ENCODE measurements at places on chromosomes 2 and 18.

GRCh38 chr2:56656826-56657225, 473.0 kb downstream of the CCDC85A start:
- no peak for DNase-seq

DNA sequence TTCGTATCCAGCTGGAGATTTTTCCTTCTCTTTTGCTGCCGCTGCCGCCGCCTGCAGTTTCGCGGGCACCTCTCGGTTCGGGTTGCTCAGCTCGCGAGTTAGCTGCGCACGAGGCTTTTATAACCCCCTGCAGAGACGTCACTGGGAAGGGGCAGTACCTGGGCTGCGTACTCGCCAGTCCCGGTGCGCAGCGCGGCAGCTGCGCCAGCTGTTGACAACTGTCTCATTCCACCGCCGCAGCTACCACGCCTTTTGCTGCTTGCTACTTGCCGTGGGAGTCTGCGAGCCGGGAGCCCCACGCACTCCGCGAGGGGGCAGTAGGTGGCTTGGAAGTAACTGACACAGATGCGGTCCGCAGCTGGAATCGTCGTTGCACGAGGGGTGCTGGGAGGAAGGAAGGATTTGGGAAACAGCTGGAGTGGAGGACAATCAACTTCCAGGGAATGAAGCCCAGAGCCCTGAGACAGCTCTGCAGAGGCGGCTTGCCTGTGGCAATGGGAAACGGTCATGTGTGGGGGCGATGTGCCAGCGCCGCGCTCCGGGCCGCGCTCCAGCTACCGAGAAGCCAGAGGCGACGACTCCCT, at the start of gene TACR1:
TACR1 (minus strand) TSS at position 93 of the 584 bp plus-strand sequence. CDS start 586 bp downstream, outside the sequence.
- no peak for DNase-seq

GRCh38 chr2:54891909-54892308, 158.3 kb downstream of the RTN4 start:
- no peak for DNase-seq

DNA sequence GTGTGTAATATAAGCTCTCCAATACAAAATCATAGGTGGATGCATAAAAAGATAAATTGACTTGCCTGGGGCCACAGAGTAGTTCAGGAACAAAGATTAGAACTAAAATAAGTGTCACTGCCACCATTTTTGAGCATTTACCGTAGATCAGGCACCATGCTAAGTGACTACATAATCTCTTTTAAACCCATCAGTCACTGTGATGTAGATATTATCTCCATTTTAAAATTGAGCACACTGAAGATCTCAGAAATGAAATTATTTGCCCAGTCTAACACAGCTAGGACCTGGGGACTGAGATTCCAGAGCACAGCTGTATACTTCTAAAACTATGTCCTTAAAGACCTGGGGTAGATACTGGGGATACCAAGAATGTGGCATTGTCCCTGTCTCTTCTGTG, 737.3 kb downstream of the CNTNAP5 start:
- no peak for DNase-seq

- no peak for DNase-seq
These were observed 77.7 kb upstream of the FBXO11 start for GRCh38 chr2:47984041-47984440.

GRCh38 chr2:26623541-26624495, 17.3 kb downstream of the CIB4 start:
- no peak for DNase-seq

- DNase-seq = no peak
These were observed 36.2 kb downstream of the RPL37A start for GRCh38 chr2:216534809-216535208.

DNA sequence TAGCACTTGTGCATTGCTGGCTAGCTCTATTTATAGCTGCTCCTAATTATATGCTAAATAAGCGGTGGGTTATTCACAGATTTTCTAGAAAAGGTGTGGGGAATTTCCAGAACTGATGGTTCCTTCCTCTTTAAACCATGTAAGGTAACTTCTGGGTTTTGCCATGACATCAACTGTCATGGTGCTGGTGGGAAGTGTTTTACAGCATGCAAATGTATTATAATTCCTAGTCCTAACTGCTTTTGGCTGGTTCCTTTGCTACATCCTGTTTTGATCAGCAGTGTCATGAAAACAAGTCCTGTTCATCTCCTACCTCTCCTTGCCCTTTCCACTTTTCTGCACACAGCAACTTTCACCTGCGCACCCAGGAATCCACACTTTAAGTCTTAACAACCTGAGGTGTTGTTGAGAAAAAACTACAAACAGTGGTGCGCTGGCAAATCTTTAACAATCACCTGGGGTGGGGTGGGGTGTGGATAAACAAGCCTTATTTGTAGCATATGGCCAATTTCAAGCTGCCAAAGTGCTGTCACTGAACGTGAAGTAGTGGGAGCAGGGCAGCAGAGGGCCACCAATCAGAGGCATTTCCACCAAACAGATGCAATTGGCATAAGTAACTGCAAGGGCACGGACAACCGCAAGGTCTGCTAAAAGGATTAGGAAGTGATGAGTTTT, 33.4 kb upstream of the SKOR2 start:
- DNase-seq = no peak

DNA sequence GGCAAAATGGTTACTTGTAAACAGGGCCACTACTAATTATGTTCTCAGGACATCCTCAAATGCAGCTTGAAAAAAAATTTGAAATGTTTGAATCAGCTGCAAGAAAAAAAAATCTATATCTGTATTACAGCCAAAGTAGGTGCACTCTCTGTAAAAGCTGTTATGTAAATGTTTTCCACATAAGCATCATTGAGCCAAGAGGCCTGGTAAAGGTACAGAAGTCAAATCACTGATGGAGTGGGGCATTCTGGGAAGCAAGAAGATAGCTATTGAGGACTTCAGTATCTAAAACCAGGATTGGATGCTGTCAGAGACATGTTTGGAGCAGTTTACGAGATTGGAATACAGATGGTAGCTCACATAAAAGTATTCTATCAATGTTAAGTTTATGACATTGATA, 80.3 kb downstream of the MAPRE2 start:
- no peak for DNase-seq

- DNase-seq = no peak
These were observed 9.8 kb downstream of the RBFA start for GRCh38 chr18:80044072-80044471.

DNA sequence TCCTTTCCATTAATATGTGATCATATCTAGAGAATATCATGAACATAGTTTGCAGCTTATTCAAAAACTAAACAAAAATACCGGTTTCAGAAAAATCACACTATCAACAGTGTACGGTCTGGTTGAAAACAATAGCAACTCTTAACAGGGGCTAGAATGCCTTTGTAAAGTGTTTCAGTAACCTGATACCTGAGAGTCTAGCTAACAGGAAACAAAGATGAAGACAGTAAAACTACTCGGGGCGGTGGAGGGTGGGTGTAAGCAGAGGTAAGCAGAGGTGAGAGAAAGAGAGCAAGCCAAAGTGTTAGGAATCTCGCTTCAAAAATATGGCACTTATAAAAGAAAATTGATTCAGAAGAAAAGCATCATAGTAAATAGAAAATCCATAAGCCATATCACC, 109.0 kb upstream of the RGPD4 start:
- no peak for DNase-seq

- DNase-seq = no peak
These were observed 60.8 kb downstream of the CEP192 start for GRCh38 chr18:13051950-13052349.

DNA sequence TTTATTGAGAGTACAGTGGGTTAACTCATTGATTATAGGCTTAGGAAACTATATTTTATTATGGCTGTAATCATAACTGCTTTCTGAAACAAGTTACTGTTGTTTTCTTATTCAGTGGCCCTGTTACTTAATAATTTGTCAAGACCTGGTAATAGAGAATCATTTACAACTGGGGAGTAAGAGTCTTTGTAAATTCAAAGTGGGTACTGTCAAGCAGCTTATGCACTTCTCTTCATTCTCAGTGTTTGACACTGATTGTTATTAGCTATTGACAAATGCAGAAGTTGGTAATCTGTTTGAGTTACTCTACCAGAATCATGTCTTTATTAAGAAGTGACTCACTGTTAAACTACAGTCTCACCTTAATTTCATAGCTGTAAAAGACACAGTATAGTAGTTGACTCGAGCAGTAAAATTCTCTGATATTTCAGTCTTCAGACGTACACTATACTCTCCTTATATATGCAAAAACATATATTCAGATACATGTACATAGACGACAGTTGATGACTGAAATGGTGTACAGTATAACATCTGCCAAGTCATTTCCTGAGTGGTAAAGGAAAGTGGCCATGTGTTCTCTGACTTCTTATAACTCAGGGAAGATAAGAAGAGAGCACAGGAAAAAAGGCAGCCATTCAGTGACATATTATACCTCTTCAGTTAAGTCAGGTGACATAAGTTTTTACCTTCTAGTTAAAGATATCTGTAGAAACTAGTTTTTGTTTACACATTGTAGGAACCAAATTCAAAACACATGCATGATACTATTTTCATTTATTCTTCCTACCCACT, 36.0 kb upstream of the TTC27 start:
- no peak for DNase-seq

- DNase-seq = peak; percentile 68
These were observed at the start of gene TTC39C for GRCh38 chr18:24014062-24014985. TSS of gene TTC39C (plus strand) at chr18:24014754. CDS start at chr18:24014872, 118 bp downstream.

- no peak for DNase-seq
These were observed 1.5 kb downstream of the CAB39 start for GRCh38 chr2:230714136-230714480.

- no peak for DNase-seq
These were observed 1.6 kb upstream of the TMBIM1 start for GRCh38 chr2:218293715-218294429.

DNA sequence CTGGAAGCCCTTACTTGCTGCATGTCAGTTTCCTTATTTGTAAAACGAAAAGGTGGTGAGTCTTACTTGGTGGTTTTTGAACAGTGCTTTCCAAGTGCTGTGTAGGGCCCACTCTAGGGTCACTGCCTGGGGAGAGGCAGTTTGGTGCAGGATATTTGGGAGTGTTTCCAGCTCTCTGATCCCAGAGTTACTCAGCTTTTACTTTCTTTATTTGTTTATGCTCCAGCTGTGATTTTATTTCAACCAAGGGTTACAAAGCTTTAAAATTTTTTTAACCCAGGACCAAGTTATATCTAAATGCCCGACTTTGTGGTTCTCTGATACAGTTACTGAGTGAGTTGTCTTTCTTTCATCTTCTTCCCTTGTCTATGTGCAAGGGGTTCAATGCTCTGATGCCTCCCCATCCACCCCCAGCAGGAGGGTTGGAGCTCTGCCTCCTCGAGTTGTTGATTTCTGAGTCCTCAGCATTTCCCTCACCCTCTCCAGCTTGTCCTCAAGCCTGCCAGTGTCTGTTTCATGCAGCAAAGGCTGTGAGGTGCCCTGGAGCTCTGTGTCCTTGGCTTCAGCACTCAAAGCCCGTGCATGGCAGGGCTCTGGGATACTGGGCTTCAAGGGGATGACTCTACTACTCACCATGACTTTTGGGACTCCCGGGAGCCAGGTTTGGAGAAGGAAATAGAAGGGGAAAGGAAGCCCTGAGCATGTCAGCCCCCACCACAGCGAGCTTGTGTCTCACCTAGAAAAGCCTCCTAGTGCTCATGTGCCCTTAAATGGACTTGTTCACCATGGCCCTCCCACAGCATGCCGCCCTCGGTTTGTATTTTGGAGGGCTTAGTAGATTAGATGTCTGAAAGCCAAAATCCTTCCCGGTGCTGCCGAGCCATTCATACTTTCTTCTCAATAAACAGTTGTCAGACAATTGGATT, 236.8 kb downstream of the SETBP1 start:
- DNase-seq = no peak

DNA sequence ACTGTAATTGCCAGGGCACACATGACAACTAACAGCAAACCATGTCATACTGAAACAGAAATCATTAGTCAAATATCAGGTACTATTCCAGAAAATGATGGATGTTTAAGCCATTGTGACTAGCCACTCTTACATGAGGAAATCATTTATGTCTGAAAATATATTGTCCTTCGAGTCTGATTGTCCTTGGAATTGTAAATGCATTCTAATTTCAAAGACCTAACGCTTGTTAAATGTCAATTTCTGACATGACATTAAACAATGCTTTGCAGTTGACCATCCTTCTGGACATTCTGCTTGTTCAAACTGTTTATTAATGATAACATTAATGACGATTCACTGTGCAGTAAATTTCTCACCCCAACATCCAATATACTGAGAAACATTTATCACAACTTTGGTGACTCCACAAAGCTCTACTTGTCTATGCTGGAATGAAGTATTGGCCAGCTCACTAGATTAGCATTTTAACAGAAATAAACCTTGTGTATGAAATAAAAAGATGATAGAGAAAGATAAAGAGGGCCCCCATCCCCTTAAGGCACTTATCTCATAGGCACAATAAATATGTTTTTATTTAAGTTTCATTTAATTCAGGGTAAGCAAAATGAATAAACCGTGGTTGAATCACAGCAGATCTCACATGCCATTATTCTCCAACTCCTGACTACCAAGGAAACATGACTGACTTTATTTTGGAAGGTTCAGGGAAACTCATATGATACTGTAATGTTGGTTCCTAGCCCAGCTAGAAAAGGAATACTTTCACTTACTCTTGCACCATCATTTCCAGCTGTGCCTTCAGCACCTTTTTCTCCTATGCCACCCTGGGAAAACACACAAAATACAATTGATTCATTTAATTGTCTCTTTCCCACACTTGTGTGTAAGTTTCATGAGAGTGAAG, 82.3 kb downstream of the COL3A1 start:
- DNase-seq = no peak

DNA sequence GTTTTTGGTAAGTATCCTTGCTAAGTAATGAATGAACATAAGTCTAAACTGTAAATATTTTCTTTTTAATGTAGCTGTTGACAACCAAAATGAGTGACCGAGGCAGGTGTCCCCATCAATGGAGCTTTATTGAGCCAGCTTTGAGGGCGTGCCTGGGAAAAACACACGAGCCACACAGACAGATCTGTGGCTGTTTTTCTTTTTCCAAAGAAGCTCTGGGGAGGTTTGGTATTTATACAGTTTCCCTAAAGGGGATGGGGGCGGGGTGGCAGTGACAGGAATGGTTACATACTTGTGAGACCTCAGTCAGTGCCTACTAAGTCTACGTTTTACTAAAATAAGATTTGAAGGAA, 11.2 kb downstream of the DBI start:
- no peak for DNase-seq

GRCh38 chr2:230043461-230043860, 25.3 kb downstream of the SLC16A14 start:
- DNase-seq = no peak
